GM23248 (cell line): ENCODE measurements at places on chromosomes 16 and 17. TPM values are rescaled to one million over a fixed set of nuclear protein-coding genes. Genes with fewer than 3 reads are reported as not detected.

ANKRD40CL gene
- total RNA-seq = not detected in 2 replicates

CES5A gene
- total RNA-seq = not detected in 2 replicates

CACNG5 gene
- total RNA-seq = not detected in 2 replicates

GRCh38 chr16:70416748-70417616 is 21.9 kb downstream of the ST3GAL2 start:
- no peak for DNase-seq

DNA sequence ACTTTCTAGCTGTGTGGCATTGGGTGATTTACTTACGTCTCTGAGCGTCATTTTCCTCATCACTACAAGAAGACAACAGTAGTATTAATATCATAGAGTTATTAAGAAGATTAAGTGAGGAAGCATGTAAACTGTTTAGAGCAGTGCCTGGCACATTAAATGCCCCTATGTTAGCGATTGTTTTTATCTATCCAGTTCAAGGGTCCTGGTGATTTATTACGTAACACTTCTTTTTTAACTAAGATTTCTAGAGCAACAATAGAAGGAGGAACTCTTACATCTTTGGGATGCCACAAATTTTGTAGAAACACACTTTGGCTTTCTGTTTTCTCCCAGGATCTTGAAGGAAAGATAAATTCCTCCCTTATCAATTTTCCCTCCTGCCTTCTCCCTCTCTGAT is 3.3 kb upstream of the GAS7 start:
- no peak for DNase-seq

CD300LB gene
- not detected in 2 replicates for total RNA-seq

SMTNL2 gene
- total RNA-seq = not detected in 2 replicates

DNA sequence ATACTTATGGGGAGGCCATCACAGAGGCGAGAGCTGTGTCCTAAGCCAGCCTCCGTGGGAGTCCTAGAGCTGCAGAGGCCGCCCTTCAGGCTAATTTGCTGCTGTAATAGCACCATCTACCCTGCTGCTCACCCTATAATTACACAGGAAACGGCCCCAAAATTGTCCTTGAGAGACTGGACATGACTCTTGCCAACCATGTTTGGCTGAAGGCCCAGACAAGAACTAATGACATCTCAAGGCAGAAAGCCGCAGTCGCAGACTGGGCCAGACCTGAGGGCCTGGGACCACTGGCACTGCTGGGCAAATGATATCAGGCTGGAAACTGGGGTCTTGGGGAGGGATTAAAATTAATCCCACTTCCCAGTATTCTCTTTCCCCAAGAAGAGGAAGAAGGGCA is 24.1 kb downstream of the PSMD7 start:
- no peak for DNase-seq

- no peak for DNase-seq
Measured at GRCh38 chr16:57044931-57045693, 47.3 kb upstream of the CPNE2 start.

DNA sequence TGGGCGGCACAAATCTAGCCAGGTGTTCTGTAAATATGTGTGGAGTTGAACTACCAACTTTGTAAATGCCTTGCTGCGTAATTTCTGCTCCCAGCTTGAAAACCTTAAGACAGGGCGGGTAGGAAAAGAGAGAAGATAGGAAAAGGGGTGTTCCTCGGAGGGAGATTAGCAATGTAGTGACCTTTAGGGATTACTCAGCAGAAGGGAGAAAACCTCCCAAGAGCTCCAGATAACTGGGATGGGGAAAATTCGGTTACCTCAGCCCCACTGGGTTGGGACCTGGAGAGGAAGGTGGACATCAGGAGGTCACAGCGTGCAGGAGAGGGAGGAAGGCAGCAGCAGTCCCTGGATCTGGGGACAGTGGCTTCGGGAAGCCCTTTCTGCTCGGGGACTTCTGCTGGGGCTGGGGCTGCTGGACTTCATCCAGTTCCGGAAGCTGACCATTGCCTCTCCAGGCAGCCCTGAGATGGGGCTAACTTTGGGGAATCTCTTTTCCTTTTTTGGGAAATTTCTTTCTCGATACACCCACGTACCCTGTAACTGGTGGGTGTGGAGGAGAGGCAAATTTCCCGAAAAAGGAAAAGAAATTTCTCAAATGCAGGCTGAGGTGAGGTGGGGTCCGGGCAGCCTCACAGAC is 39.2 kb downstream of the MPRIP start:
- no peak for DNase-seq

- no peak for DNase-seq
Measured at GRCh38 chr17:55318715-55319487, 54.1 kb downstream of the HLF start.

HBA2 gene
- total RNA-seq = not detected in 2 replicates

TUBB3 gene
- total RNA-seq = 215 and 225 TPM in 2 replicates

CTCF gene
- total RNA-seq = 21.9 and 30.7 TPM in 2 replicates

SPNS3 gene
- not detected in 2 replicates for total RNA-seq

GRCh38 chr17:37791447-37792399 is 46.9 kb upstream of the HNF1B start:
- DNase-seq = peak; percentile 40

PRSS36 gene
- 0.13 TPM in 1 of 2 replicates, not detected in the other for total RNA-seq

GRCh38 chr17:31900877-31901276 is 631 bp downstream of the UTP6 start:
- DNase-seq = peak; percentile 69

- DNase-seq = no peak
Measured at GRCh38 chr17:80849119-80849518, 142.5 kb upstream of the CHMP6 start.

AOC2 gene
- 0.13 and 0.22 TPM in 2 replicates for total RNA-seq

KCNJ18 gene
- total RNA-seq = not detected in 2 replicates

SRCIN1 gene
- not detected in 2 replicates for total RNA-seq

DNA sequence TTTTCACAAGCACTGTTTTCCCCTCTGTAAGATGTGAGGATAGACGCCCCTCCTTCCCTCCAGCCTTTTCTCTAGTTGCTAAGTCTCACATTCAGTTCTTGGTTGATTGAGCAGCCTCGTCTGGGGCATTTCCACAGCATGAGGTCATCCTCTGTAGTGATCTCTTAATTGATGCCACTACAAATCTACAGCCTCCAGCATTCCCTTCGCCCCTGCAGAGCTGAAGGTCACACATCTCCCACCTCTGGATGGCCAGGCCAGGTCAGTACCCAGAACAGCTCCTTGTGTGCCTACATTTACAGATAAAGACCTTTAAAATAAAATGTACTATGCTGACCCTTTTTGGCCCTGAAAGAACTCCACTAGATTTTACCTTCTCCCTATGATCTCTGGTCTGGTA is 32.5 kb upstream of the CDH11 start:
- DNase-seq = peak; percentile 13

VTN gene
- not detected in 2 replicates for total RNA-seq

WFDC1 gene
- total RNA-seq = 0.13 and 0.76 TPM in 2 replicates

GRCh38 chr16:16989368-16989767 is 481.4 kb downstream of the XYLT1 start:
- DNase-seq = no peak

NUP85 gene
- total RNA-seq = 13.4 and 26.2 TPM in 2 replicates

OSGIN1 gene
- 0.63 and 1.1 TPM in 2 replicates for total RNA-seq

DNA sequence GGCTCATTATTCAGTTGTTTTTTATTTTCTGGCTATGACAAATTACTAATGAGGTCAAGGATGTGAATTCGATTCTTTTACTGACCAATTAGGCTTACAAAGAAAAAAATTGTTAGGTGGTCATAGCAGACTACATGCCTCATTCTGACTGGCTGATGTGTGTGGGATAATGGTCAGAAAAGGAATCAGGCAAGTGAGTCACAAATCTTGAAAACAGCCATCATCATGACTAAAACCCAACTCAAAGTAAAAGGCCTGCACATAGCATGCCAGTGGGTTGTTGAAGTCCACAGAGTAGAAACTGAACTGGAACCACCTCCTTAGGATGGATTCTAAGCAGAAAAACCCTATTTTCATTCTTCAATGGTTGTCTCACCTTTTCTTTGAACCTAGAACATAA is 8.6 kb downstream of the RPGRIP1L start:
- DNase-seq = peak; percentile 93

DNA sequence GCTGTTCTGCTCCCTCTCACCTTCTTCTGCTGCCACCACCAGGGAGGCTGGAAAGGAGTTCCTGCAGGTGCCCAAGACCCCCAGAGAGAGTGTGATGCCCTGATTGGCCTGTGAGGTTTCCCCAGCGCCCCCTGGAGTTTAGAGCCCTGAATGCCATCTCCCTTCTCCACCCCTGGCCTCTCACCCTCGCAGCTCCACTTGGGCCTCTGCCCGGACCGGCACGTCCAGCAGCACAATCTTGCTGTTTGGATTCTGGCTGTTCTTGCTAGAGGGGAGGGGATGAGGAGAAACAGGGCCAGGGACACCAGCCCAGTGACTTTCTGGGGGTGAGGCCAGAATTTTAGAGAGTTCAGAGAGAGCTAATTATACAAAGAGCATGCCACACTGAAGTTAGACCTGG is 12.5 kb upstream of the FAM171A2 start:
- peak; percentile 57 for DNase-seq

PIK3R5 gene
- 0.11 TPM in 1 of 2 replicates, not detected in the other for total RNA-seq

- DNase-seq = no peak
Measured at GRCh38 chr17:76535788-76536510, 1.6 kb downstream of the CYGB start.

NOG gene
- 6.7 TPM in 2 replicates for total RNA-seq

- DNase-seq = no peak
Measured at GRCh38 chr17:82611140-82612058, 36.8 kb downstream of the WDR45B start.

DNA sequence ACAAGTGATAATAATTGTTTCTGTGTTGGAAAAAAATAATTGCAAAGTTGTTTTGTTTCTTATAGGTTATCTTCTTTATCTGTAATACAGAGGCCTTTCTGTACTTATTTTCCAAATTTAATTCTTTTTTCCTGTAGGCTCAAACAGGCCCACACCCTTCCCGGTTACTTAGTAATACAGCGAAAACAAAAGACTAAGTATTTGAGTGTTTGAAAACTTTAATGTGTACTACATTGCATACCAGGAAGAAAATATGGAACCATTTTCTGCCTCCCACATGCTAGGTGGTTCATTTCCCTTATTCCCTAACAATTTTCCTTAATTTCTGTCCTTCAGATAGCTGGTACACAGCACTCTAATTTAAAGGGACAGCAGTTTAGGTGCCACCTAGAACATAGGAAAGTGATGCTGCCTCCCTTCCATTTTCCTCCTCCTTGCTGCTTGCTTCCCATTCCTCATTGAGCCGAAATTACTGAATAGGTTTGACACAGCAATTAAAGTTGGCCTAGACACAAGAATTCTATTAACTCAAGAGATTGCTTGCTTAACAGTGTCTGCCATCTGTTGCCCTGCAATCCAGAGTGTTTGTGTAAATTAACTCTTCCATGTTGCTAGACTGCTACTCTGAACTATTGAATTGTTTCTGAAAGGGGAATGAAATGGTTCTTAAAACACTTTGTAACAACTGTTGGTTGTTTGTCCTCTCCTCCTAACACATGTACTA is 24.2 kb downstream of the CYB5B start:
- DNase-seq = peak; percentile 76
